ENCODE measurements at places on chromosomes 11 and 22.

- peak overlapping the region; percentile 88 for H3K27ac ChIP-seq
- H3K27me3 ChIP-seq: no peaks in the 10 kb centered on the region
- H3K4me3 ChIP-seq: peak overlapping the region; percentile 88
- peaks cover 18% of the 10 kb centered on the region for H3K4me1 ChIP-seq
- H3K36me3 ChIP-seq: peaks cover 5% of the 10 kb centered on the region
- DNase-seq: no peak
Observed at GRCh38 chr22:31488988-31489617, 539 bp downstream of the EIF4ENIF1 start.

- H3K4me3 ChIP-seq: no peak overlapping the region
- H3K36me3 ChIP-seq: no peaks in the 10 kb centered on the region
- no peaks in the 10 kb centered on the region for H3K4me1 ChIP-seq
- DNase-seq: no peak
- no peaks in the 10 kb centered on the region for H3K27me3 ChIP-seq
- no peak overlapping the region for H3K27ac ChIP-seq
Observed at GRCh38 chr11:94332814-94333213, 28.4 kb downstream of the IZUMO1R start.

DNA sequence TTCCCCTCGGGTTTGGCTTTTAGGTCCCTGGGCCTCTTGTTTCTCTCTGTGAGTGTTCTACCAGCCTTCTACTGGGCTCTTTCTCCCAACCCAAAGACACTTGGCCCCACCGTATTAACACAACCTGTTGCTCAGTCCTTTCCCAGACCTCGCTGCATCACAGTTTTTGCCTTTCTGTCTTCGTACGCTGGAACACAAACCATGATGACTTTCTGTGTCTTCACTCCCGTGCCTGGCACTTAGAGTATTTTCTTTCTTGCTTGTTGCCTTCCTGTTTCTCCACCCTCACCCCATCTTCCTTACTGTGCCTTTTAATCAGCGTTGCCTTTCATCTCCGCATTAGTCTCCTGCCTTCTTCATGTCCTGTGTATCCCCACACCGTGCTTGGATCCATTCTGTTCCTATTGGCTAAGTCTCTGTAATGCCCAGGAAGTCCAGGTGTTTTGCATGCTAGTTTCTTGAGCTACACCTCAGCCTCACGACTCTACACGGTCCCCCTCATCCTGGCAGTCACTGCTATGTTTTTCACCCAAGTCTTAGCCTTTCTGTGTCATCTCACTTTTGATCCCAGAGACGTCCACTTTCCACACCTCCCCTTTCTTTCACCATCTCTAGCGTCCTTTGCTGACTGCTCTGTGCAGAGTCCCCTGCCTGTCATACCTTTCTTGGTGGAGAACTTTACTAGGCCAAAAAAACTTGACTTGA lies 1.6 kb downstream of the MARK2 start:
- H3K4me3 ChIP-seq: peak overlapping the region; percentile 96
- peaks cover 2% of the 10 kb centered on the region for H3K36me3 ChIP-seq
- H3K27me3 ChIP-seq: no peaks in the 10 kb centered on the region

- no peaks in the 10 kb centered on the region for H3K36me3 ChIP-seq
- no peak overlapping the region for H3K4me3 ChIP-seq
- H3K4me1 ChIP-seq: no peaks in the 10 kb centered on the region
- DNase-seq: no peak
- no peak overlapping the region for H3K27ac ChIP-seq
- H3K27me3 ChIP-seq: no peaks in the 10 kb centered on the region
Observed at GRCh38 chr11:94678901-94679300, 89.3 kb upstream of the AMOTL1 start.

DNA sequence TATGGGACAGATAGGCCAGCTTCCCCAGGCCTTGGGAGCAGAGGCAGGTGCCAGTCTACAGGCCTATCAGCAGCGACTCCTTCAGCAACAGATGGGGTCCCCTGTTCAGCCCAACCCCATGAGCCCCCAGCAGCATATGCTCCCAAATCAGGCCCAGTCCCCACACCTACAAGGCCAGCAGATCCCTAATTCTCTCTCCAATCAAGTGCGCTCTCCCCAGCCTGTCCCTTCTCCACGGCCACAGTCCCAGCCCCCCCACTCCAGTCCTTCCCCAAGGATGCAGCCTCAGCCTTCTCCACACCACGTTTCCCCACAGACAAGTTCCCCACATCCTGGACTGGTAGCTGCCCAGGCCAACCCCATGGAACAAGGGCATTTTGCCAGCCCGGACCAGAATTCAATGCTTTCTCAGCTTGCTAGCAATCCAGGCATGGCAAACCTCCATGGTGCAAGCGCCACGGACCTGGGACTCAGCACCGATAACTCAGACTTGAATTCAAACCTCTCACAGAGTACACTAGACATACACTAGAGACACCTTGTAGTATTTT lies 26.6 kb upstream of the L3MBTL2 start:
- no peak overlapping the region for H3K4me3 ChIP-seq
- H3K4me1 ChIP-seq: peaks cover 12% of the 10 kb centered on the region
- no peak overlapping the region for H3K27ac ChIP-seq

DNA sequence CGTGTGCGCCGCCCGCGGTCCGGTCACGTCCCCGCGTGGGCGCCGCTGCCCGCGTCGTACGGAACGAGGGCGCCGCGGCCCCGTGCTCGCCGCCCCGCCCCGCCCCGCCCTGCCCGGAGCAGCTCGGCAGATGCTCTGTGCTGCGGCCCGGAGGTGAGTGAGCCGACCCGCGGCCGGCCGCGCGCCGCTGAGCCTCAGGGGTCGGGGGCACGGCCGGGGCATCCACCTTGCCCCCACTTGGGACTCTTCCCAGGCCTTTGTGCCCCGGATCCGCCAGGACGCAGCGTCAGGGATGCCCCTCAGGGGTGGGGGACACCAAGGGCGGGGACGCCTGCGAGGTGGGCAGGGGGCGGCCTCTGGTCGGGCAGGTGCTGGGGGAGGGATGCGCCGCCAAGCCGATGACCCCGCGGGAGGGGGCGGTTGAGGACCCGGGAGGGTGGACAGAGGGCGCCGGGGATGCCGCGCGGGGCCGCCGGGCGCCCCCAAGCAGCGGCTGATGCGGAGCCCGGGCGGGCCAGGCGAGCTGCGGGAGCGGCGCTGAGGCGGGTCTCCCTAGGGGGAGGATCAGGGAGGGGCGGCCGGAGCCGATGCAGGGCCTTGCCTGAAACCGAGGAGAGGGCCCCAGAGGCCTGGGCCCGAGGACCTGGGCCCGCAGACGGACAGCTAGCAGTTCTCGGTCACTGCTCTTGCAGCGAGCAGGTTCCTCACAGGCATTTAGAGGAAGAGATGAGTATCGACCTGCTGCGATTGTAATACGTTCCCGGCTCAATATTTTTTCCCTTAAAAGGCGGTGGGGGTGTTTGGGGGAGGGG lies at the start of gene GNAZ:
TSS of gene GNAZ (plus strand) at position 102 of the 812 bp plus-strand sequence. CDS start 25,177 bp downstream, outside the sequence.
- no peaks in the 10 kb centered on the region for H3K27me3 ChIP-seq
- no peak for DNase-seq
- peaks cover 9% of the 10 kb centered on the region for H3K4me1 ChIP-seq
- H3K27ac ChIP-seq: peak within 1 kb of the TSS; percentile 34
- H3K36me3 ChIP-seq: no peaks in the 10 kb centered on the region
- peak within 1 kb of the TSS; percentile 79 for H3K4me3 ChIP-seq

Measured in HCT116 (cell line).